Tracheal epithelial cell (primary cell): ENCODE measurements at places on chromosomes 2 and 18. TPM values are rescaled to one million over a fixed set of nuclear protein-coding genes. Genes with fewer than 3 reads are reported as not detected.

The GNAL gene
- 17.1 and 32.4 TPM in 2 replicates for total RNA-seq

The CRYGD gene
- total RNA-seq, result not detected in 2 replicates

The ITGA4 gene
- total RNA-seq, result under 0.01 and 3.1 TPM in 2 replicates

The C1GALT1C1L gene
- not detected in 2 replicates for total RNA-seq

The FEV gene
- not detected in 2 replicates for total RNA-seq

The ZDBF2 gene
- 8.0 and 8.3 TPM in 2 replicates for total RNA-seq

The ZRANB3 gene
- 6.3 and 8.3 TPM in 2 replicates for total RNA-seq
